ENCODE measurements at places on chromosomes 11 and 22.

DNA sequence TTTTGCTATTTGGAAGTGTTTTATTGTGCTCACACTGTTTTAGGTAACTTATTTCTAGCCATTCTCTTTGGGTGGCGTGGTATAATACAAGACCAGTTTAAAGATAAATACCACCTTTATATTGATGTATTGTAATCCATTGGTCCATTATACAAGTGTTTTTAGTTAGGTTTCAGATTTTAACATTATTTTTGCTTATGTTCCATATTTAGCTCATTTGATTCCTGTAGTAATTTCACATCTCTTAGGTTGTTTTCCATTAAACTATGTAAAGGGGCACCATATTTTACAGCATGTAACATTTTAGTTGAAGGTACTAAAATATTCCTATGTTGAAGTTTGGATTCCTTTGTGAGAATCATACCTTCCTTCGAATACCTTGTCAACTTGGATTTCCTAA, 20.1 kb downstream of the EED start:
- DNase-seq: no peak

DNA sequence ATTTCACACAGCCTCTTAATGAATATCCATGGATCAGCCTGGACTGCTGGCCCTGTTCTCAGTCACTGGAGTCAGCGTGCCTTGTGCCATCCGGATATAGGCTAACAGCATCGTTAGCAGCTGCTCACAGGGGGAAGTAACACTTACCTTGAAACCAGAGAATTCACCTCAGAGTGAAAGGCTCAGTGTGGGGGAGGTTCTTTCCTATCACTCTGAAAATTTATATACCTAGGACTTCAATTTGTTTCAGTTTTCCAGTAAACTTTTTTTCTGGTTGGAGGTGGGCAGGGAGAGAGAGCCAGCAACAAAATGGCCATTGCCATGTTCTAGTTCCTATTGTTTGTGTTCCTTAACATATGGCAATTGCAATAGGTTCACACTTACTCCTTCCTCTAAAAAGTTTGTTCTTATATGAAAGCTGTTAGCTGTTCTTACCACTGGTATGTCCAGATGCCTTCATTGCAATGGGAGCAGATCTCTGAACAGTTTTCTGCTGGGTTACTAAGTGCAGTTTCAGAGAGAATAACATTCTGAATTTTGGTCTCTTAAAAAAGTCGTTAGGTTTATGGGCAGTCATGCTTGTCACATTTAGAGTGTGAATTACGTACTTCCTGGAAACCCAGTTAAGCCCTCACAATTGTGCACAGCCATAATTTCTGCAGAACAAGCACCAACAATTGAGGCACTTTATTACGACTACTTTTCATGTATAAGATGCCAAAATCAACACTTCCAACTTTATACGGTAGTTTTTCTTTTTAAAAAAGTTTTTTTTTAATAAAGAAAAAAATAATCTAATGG, 247.6 kb downstream of the CADM1 start:
- DNase-seq: peak; percentile 47

DNA sequence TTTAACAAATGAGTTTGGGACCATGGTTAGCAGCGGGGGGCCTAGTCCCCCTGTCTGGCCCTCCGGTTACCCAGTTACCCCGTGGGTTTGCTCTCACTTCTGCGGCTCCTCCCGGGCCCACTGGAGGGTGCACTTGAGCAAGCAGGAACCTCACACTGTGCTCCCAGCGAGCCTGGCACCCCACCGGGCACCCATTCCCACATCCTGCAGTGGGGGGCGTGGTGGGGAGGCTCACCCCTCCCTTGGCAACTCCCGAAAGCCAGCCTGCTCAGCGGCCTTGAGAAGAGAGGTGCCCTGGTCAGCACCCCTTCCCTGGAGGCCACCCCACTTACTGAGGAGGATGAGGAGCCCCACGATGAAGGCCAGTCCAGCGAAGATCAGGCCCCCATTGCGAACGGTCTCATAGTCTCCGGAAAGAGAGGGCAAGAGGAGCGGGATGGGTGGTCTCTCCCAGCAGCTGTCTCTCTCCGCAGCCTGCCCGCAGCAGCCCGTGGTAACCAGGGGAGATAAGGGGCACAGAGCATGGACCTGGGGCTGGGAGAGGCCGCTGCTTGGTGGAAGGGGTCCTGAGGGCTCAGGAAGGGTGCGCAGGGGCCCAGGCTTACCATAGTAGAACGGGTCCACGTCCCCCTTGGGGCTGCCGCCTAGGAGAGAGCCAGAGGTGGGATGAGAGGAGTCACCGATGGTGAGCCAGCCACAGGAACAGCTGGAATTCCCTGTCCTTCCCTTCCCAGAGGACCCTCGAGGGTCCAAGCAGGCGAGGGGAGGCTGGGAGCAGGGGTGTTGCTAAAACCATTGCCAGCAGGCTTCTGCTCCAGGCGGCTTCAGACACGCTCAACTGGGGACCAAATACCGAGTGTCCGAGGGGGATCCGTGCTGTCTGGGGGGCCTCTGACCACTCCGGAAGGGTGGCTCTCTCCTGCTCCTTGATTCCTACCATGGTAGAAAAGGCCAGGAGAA, 2.2 kb downstream of the FXYD2 start:
- DNase-seq: no peak

GRCh38 chr11:45606514-45607281, 58.7 kb downstream of the CHST1 start:
- DNase-seq: peak; percentile 29

DNA sequence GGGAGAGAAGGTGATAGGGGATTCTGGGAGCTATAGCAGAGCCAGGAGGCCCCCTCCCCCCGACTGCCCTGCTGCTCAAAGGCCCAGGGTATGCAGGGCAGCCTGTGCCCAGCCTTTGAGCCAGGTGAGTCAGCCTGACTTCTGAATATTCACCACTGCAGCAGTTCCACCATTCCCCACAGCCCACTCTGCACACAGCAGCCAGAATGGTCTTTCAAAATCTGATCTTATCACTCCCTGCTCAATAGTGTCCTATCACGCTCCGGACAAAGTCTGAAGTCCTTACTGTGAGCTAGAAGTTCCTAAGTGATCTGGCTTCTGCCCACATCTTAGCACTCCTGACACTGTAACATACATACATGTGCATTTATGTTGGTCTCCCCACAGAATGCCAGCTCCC, 111.7 kb downstream of the BUD13 start:
- no peak for DNase-seq

GRCh38 chr11:94558468-94558867, 8.7 kb upstream of the PIWIL4 start:
- no peak for DNase-seq

DNA sequence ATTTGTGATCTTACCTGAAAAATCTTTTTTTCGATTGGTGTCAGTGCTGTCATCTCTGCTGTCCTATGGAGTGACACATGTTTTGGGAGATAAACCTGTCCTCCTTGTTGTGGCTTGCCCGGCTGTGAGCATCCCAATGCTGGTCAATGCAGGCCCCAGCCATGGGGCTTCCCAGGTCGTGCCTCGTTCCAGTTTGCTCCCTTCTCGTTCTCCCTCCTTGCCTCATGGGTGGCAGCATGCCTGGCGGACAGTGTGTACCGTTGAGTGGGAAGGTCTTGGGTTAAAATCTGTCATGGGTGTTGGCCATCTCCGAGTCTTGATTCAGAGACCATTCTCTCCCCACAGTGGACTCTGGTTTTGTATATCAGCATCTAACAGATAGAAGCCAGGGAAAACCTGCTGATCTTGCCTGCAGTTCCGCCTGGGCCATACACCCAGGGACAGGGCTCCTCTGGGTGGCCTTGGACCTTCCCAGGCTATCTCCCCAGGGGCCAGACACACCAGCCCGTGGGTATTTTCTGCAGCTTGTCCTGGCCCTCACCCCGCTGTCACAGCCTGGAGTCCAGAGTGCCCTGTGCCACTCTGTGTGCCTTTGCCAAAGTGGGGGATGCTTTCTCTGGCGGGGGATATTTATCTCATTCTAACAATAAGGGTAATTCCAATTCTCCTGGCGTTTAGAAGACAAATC, 208.1 kb downstream of the TBC1D22A start:
- DNase-seq: no peak

DNA sequence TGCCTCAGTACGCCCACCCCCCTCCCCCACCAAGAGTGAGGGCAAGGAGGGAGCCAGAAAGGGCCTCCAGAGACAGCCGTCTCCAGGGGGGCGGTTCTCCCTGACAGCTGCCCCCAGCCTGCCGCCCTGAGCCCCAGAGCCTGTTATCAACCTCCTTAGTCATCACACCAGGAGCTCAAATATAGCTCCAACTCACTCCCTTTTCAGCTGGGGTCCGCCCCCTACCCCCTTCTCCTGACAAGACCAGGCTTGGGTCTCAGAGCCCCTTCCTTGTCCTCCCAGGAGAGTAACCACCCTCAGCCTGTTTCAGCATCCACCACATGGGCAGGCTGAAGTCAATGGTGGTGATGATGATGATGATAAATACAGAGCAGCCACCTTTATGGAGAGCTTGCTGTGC, 2.5 kb upstream of the INPP5J start:
- no peak for DNase-seq

DNA sequence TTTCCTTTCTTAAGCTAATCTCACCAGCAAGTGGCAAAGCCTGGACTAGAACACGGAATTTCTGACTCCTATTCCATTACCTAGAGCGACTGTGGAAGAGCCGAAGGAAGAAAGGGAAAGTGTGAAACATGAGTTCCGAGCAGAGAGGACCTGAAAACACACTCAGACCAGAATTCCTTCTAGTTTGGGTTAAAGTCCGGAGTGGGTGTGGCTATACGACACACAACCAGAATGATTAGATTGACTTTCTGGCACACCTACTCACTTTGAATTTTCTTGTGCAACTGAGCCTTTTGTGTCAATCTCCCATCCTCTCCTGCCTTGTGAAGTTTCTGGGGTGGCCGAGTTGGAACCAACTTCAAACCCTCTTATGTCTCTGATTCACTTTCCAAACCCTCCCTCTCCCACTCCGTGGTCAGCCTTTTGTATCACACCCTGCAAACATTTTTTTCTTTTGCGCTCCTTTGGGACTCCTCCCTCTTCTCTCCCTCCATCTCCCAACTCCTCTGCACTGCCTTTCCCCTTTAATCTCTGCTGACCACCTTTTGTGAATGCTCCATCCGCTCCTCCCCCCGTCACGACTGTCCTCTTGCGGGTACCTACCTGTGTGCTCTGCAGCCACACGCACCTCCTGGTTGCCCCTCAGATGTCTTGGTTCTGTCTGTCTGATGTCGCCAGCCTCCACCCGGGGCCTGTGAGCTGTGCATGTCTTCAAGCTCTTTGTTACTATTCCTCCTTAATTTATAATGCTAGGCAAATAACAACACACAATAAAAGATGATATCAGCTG, 86.3 kb upstream of the BLID start:
- no peak for DNase-seq

GRCh38 chr22:42399315-42400271, 32.6 kb downstream of the NFAM1 start:
- DNase-seq: no peak

DNA sequence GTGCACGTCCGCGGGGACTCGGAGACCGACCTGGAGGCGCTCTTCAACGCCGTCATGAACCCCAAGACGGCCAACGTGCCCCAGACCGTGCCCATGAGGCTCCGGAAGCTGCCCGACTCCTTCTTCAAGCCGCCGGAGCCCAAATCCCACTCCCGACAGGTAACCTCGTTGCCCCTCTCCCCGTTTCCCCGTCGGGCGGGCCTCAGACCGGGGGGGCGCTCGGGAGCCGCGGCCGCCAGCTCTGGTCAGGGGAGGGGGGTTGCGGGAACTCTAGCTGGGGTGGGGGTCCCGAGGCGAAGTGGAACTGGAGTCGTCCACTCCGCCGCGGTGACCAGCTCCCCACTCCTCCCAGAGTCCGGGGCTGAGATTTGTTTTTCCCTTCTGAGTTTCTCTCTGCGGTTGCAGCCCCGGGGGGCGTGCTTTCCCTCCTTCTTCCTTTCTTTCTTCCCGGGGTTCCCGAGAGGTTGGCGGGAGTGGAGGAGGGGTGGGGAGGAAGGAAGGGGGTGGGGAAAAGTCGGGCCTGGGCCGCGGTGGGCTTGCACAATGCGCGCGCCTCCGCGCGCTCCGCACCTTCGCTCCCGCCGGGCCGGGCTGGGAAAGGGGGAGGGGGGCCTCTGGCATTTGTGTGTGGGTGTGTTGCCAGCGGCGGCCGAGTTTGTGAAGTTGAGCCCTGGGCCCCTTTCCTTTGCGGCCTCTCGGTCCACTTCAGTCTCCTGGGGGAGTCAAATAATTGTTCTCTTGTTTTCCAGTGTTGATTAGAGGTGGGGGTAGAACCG, 952 bp downstream of the YAP1 start:
- peak; percentile 88 for DNase-seq

GRCh38 chr22:21650280-21650679, 8.2 kb downstream of the SDF2L1 start:
- no peak for DNase-seq

DNA sequence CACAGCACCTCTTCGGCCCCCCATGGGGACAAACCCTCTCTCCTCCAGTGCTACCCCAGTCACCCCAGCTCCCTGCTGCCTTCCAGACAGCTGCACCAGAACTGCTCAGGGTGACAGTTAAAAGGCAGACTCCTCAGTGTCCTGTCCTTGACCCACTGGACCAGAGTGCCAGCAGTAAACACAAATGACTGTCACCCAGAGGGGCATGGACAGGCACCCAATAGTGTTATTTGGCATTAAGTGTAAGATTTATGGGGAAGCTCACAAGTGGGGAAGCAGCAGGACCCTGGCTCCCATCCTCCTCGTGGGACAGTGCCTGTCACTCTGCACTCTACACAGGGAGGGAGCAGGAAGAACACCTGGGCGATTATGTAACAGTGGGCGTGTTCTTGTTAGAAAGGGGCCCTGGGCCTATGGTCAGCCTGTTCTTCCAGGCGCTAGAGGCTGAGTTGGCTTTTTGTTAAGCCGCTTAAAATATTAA, 5.0 kb downstream of the RPS19BP1 start:
- DNase-seq: no peak

Measured in renal cortex interstitium (tissue), 15 donors.